Activated CD4-positive, alpha-beta T cell treated with anti-CD3 and anti-CD28 coated beads, Interleukin-2, amount 50 U/mL, for 16 hours (primary cell): ENCODE measurements at places on chromosomes 5 and 9.

- no peak for DNase-seq
These were observed 189.7 kb downstream of the DCP2 start for GRCh38 chr5:113166261-113166660.

GRCh38 chr9:14532456-14533115 lies 160.6 kb downstream of the ZDHHC21 start:
- no peak for DNase-seq

GRCh38 chr9:120569556-120569955 lies 10.4 kb downstream of the CDK5RAP2 start:
- no peak for DNase-seq

DNA sequence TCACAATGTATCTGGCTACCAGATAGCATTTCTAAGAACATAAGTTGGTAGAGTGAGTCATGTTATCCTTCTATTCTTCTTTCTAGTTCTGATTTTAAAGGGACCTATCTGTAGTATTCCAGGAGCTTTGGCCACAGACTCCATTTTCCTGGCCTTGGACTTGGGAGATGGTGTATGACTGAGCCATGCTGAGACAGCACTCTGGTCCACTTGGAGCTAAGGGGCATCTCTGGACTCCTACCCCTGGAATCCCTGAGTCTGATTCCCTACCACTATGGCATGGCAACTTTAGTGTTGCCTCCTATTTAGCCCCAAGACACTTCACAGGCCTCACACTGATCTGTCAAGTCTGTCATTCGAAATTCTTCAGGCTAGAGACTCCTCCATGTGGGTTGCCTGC lies 58.8 kb downstream of the BAAT start:
- DNase-seq, result no peak
